Cortex of kidney (tissue), 1 donor: ENCODE measurements at places on chromosomes 3 and 15.
A peak's percentile ranks its signal among the peaks of the same experiment; 100 is the strongest.

DNA sequence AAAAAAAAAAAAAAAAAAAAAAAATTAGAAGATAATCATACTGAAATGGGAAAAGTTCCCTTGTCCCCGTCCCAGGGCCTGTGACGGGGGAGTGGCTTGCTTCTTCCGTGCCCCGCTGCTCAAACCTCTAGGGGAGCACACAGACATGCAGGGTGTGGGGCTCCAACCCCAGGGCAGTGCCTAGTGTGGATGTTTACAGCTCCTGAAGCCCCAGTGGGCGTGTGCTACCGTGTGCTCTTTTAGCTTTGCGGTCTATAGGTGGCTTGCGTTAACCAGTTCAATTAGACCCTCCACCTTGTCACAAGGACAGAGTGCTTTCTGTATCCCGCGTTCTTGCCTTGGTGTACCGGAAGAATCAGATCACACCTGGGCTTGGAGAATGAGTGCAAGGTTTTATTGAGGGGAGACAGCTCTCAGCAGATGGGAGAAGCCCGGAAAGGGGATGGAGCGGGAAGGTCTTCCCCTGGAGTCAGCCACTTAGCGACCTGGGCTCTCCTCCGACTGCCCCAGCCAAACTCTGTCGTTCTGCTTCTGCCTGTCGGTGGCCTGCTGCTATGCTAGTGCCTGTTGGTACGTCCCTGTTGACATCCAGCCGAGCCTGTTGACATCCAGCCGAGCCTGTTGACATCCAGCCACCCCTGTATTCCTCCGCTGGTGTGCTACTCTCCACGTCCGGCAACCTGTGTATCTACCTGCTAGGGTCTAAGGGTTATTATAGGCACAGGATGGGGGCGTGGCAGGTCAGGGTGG, 569.8 kb downstream of the VGLL3 start:
- DNase-seq, result no peak

GRCh38 chr15:43492673-43493601, at the start of gene TP53BP1:
Gene TP53BP1 (minus strand): TSS chr15:43493156. CDS start chr15:43493043, 113 bp downstream.
- peak; percentile 36 for DNase-seq

GRCh38 chr15:51755790-51756189, 4.4 kb downstream of the TMOD2 start:
- DNase-seq, result no peak

DNA sequence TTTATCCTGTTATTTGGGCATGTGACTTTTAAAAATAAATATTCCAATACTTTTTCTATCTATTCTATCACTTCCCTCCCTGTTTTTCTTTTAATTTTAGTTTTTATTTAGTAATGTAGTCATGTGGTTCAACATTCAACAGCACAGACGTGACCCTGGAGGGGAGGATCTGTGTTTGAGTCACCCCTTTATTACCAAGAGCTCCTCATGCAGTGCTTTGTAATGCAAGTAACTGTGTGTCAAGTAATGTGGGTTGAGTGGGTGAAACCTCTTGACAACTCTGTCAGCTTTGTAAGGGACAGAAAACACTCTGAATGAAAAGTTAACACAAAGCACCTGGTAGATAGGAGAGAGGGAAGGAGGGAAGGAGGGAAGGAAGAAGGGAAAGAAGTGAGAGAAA, 89.7 kb upstream of the FGF12 start:
- DNase-seq, result no peak

DNA sequence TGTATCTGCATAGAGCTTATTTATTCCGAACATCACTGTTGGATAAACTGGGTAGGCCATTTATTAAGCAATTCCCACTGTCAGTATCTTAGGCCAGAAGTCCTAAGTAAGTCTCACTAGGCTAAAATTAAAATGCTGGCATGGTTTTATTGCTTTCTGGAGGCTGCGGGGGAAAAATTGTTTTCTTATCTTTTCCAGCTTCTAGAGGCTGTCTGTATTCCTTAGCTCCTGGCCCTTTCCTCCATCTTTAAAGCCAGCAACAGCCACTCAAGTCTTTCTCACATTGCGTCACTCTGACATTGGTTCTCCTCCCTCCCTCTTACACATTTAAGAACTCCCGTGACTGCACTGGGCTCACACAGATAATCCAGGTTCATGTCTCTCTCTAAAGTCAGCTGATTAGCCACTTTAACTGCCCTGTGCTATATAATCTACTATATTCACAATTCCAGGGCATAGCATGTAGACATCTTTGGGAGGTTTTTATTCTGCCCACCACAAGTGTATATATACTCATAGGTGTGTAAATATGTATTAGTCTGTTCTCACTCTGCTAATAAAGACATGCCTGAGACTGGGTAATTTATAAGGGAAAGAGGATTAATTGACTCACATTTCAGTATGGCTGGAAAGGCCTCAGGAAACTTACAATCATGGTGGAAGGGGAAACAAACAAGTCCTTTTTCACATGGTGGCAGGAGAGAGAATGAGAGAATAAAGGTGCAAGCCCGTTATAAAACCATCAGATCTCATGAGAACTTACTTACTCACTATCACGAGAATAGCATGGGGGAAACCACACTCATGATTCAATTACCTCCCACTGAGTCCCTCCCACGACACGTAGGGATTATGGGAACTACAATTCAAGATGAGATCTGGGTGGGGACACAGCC, 113.5 kb upstream of the SLC7A14 start:
- no peak for DNase-seq
